ENCODE measurements at places on chromosomes 1 and 21. TPM values are rescaled to one million over a fixed set of nuclear protein-coding genes. Genes with fewer than 3 reads are reported as not detected.
A peak's percentile ranks its signal among the peaks of the same experiment; 100 is the strongest.

- no peak for DNase-seq
Observed at GRCh38 chr21:40839521-40839920, 7.4 kb downstream of the DSCAM start.

DNA sequence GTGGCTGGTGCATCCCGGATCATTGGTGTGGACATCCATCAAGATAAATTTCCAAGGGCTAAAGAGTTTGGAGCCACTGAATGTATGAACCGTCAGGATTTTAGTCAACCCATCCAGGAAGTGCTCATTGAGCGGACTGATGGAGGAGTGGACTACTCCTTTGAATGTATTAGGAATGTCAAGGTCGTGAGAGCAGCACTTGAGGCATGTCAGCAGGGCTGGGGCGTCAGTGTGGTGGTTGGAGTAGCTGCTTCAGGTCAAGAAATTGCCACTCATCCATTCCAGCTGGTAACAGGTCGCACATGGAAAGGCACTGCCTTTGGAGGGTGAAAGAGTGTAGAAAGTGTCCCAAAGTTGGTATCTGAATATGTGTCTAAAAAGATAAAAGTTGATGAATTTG lies 79.1 kb downstream of the FMN2 start:
- no peak for DNase-seq

The ADAMTS1 gene
- 284 TPM for total RNA-seq

DNA sequence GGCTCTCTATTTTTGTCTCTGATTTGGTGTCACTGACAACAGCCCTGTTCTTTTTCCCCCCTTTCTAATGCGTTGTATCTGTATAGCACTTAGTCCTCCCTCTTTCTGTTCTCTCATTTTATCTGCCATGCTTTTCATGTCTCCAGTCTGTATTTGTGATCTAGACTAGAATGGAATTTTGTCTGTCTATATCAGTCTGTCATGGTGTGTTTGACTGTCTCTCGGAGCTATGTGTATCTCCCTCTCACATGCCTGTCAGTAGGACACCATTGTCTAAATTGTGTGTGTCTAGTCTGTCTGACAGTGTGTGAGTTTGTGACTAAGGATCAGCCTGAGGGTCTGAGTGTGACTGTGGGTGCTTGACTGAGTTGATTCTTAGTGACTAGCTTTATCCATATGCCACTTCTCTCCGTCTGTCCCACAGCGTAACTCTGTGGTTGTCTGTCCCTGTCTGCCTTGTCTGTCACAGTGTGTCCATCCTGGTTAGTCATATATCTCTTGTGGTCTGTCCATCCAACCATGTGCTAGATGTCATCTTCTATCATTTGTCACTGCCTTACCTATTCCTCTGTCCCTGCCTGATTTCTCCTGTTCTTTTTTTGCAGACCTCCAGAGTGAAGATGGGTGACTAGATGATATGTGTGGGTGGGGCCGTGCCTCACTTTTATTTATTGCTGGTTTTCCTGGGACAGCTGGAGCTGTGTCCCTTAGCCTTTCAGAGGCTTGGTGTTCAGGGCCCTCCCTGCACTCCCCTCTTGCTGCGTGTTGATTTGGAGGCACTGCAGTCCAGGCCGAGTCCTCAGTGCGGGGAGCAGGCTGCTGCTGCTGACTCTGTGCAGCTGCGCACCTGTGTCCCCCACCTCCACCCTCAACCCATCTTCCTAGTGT lies 1.4 kb upstream of the B4GALT2 start:
- no peak for DNase-seq

- peak; percentile 63 for DNase-seq
Observed at GRCh38 chr1:10943991-10944730, 68.3 kb upstream of the TARDBP start.

DNA sequence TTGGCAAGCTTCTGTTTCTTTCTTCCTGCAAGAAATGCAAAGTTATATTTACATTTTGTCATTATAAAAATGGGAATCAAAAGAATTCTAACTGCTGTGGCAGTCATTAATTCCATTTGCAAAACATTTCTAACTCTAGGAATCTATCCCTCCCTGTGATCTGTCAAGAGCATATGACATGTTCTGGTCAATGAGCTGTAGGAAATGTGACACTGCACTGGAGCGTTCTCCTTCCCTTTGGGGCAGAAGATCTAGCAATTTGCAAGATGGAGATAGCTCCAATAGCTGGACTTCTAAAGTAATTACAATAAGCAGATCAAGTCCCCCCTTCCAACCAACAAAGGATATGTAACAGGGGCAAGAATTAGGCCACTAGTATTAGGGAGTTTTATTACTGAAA lies 6.3 kb downstream of the TOMM20 start:
- DNase-seq, result no peak

DNA sequence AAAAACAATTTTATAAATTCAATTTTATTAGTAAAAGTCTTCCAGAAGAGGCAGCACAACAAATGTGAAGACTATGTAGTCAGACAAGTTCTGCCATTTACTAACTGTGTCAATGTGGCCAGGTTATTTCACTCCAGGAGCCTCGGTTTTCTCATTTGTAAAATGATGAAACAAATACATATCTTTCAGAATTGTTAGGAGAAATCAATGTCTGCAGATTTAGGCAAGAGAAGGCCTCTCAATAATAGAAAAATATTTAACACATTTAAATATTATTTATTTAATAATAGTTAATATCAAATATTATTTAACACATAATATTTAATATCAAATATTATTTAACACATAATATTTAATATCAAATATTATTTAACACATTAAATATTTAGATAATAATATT lies 75.6 kb upstream of the PTGFR start:
- DNase-seq, result no peak

DNA sequence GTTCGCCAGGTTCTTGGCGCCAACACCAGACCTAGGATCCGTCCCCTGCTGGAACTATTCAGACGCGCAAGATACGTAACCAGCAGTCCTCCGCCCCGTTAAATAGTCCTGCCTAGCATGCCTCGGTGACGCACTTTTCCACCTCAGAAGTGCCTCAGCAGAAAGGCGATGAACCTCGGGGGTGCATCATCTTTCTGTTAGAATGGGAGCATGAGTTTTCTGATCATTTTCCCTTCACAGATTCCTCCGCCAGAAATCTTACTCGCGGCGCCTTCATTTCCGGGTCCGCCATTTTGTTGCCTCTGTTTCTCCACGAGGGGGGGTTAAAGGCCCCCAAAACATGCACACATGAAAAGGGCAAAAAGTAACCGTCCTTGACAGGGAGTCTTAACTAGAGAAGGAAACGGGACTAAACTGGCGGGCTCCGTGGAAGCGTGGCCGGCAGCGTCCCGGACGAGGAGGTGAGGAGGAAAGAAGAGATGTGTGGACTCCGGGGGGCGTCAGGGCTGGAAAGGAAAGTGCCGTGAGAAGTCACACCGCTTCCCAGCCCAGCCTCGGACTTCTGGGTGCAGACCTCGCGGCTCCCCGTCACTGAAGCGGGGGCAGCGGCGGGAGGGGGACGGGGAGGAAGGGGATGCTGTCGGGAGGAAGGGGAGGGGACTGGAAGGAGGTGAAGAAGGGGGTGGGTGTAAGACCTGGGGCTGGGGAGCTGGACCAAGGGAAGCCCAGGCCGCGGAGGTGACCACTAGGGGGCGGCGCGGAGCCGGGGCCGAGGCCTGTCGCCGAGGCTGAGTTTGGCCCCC lies at the start of gene GABPB2:
Gene GABPB2 (plus strand): TSS at position 288 of the 803 bp plus-strand sequence. CDS start 17,429 bp downstream, outside the sequence.
- peak; percentile 99 for DNase-seq

DNA sequence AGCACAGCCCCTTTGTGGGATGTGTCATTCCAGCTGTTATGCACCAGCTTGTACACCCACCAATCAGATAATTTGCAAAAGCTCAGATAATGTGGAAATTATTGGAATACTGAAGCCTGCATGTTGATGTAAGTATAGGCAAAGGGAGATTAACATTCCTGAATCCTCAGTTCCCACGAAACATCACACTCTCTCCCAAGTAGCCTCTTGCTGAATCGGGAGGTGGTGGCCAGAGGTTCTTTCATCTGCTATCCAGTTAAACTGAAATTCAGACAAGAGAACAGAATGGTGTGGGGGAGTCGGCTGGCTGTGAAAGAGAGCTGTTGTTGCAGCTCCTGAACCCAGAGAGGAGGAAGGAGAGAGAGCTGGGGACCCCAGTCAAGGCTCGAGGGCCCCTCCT lies 170.9 kb downstream of the ZBTB18 start:
- peak; percentile 34 for DNase-seq

GRCh38 chr1:244969355-244970235 lies 105.3 kb upstream of the HNRNPU start:
- DNase-seq, result peak; percentile 87

GRCh38 chr1:183417772-183418491 lies at the start of gene NMNAT2:
TSS of gene NMNAT2 (minus strand) at chr1:183418380. CDS start at chr1:183418267, 113 bp downstream.
- DNase-seq, result peak; percentile 14

- DNase-seq, result peak; percentile 90
Observed at GRCh38 chr1:226062558-226063223, at the start of gene H3-3A. TSS of gene H3-3A (plus strand) at chr1:226062716. CDS start at chr1:226064352, 1,636 bp downstream.

DNA sequence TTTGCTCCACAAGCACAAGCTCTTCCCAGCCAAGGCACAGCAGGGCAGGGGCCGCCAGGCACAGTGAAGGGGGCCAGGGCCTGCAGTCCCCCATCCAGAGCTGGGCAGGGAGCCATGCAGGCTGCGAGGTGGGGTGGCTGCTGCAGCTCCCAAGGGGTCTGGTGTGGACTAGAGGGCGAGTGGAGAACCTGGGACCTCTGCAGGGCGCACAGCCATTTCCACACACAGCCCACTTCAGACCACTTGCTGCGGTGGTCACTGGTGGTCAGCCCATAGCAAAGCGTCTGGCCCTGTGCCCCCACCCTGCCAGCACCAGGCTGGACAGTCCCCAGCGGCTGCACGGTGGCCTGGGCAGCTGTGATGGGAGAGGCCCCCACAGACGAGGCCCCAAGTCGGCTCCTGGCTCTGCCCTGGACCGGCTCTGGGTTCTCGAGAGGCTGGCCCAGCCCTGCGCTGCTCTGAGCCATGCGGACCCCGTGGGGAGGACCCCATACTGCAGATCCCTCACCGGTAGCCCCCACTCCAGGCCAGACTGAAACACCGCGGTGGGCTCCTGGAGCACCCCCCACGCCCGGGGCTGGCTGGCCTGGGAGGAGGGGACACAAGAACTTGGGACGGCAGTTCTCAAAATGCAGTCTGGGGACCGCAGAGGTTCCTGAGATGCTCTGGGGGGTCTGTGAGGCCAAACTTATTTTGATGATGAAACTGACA lies 47.1 kb upstream of the COL6A2 start:
- DNase-seq, result no peak

The FMN2 gene
- total RNA-seq, result 8.1 TPM

GRCh38 chr1:175185903-175186302 lies 6.7 kb downstream of the KIAA0040 start:
- DNase-seq, result no peak

The ITGB3BP gene
- total RNA-seq, result 16.0 TPM

The FCER1G gene
- total RNA-seq, result not detected

- DNase-seq, result no peak
Observed at GRCh38 chr21:24217151-24217550, 1390.1 kb downstream of the MRPL39 start.

DNA sequence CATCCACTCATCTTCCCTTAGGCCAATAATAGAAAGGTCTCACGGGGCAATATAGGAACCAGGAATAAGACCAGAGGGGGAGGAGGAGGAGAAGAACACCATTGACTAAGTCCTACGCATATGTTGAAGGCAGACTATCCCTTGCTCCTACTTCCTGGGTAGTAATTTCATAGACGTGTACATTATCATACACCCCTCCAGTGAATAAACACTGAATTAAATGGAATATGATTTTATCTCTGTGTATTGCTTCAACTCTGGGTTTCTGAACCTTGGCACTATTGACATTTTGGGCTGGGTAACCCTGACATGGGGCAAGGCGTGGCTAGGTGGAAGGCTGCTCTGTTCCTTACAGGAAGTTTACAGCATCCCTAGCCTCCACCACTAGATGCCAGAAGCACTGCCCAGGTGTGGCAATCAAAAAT lies 17.3 kb upstream of the FHAD1 start:
- no peak for DNase-seq

- peak; percentile 35 for DNase-seq
Observed at GRCh38 chr1:63322114-63322943, at the start of gene FOXD3. TSS of gene FOXD3 (plus strand) at chr1:63322567. CDS start at chr1:63323059, 492 bp downstream.

DNA sequence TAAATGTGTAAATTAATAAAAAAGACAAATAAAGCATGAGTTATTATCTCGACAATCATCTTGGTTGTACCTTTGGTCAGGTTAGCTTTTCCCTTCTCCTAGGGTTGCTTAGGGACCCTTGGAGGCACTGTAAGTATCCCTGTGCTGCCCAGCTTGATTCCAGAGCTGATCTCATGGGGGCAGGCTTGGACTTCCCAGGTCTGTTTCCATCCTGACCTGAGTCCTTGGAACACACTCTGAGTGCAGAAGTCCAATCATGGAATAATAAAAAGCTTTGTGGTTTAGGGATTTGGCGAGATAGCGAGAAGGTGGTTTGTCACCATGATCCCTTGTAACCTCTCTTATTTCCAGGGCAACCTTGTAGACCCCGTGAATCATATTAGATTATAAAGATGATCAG lies 18.7 kb upstream of the PAPPA2 start:
- DNase-seq, result no peak

GRCh38 chr1:152880316-152880715 lies 2.2 kb downstream of the SMCP start:
- DNase-seq, result no peak

DNA sequence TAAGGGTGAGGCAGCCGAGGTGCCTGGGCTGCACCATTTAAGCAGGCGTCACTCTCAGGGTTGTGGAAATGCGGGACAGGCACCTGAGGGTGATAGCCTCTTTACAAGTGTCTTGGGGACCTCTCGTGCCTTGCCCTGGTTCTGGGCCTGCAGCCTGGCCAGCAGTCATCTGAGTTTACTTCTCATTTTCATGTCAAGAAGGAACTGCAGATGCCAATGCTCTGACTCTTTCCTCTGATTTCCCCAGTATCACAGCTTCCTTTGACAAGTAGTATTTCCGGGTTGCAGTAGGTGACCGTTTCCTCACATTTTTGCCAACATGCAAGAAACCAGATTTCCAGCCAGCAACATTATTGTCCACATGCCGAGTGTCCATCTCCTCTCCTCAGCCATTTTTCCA lies 286.9 kb downstream of the DISC1 start:
- DNase-seq, result no peak

The RGS1 gene
- not detected for total RNA-seq

The RGS4 gene
- 255 TPM for total RNA-seq

- peak; percentile 73 for DNase-seq
Observed at GRCh38 chr1:60564916-60565750, 491.6 kb upstream of the C1orf87 start.

All from fibroblast of the aortic adventitia (primary cell).